ENCODE measurements at places on chromosomes 4 and X. TPM values are rescaled to one million over a fixed set of nuclear protein-coding genes. Genes with fewer than 3 reads are reported as not detected.

DNA sequence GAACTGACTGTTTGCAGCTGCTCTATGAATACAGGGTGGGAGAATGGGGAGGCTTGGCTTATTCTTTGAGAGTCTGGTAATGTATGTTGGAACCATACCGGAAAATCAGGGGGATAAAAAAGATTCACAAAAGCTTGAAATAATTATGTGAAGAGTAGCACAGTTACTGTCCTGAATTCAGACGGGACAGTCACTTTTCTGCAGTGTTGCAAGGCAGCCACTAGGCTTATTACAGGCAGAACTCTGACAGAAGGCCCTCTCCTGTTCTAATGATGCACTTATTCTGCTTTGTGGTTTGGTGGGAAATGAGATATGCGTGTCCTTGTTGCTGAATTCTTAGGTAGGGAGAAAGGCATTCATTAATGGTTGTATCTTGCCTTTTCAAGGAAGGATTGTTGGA, 37.2 kb downstream of the GUCY1B1 start:
- H3K27me3 ChIP-seq = no peaks in the 10 kb centered on the region
- H3K36me3 ChIP-seq = no peaks in the 10 kb centered on the region
- no peak for DNase-seq
- H3K27ac ChIP-seq = no peak overlapping the region

DNA sequence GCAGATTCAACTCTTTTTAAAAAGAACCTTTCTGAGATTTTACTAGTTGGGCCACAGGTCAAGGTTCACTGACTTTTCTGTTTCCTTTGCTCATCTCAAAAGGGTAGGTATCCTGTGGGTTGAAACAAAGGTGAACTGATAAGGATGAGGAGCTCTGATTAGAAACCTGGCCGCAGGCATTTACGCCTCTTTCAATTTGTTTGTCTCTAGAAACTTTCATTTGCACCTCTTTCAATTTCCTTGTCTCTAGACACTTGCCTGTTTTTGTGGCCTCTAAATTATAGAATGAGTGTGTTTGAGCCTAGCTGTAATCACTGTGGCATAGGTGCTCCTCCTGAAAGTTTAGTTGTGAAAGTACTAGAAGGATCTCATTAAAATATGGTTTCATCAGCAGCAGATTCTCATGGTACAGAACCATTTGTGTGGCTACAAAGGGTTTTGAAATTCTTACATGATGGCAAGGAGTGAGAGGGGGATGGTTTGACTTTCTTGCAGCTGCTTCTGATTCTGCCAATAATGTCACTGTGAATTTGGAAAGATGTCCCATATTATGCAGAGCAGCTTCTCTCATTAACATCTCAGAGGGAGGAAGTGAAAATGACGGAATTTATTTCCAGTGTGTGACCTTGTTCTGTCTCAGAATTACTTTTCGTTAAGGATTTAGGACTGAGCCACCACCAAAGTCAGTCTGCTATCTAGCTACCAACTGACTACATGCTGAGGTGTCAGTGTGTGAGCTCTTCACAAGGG, 142.2 kb downstream of the SH2D1A start:
- no peaks in the 10 kb centered on the region for H3K4me1 ChIP-seq
- no peaks in the 10 kb centered on the region for H3K27me3 ChIP-seq
- H3K27ac ChIP-seq = no peak overlapping the region

DNA sequence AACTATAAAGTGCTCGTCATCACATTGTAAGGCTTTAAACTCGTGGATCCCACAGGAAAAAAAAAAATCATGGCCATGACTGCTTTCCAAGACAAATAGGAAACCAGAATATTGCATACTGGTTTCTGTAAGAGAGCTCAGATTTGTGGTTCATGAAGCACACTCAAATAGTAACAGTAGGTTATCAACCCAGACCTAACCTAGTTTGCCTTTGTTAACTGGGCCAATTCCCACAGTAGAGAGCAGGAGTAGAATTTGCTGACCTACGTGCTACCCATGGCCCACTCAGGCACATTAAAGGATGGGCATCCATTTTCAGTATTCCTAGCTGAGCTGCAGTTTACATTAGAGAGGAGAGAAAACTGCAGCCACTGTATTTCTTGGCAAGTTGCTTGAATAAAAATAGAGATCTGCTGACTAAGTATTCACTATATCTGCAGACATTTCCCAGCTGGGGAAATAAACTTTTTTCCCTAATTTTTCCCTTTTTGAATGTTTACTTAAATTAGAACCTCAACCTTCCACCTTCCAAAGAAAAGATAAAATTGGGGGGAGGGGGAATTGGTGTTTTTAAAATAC, 218.5 kb downstream of the SPANXN3 start:
- H3K27ac ChIP-seq = no peak overlapping the region
- no peak for DNase-seq

- DNase-seq = no peak
- no peaks in the 10 kb centered on the region for H3K27me3 ChIP-seq
- no peak overlapping the region for H3K27ac ChIP-seq
- H3K36me3 ChIP-seq = no peaks in the 10 kb centered on the region
Observed at GRCh38 chrX:15245896-15246295, 24.0 kb downstream of the ASB9 start.

The IL15 gene
- 0.50 TPM for total RNA-seq

All from endodermal cell (in vitro differentiated cells).